Colonic mucosa (tissue), 4 donors: ENCODE measurements at places on chromosomes 16 and 17.

DNA sequence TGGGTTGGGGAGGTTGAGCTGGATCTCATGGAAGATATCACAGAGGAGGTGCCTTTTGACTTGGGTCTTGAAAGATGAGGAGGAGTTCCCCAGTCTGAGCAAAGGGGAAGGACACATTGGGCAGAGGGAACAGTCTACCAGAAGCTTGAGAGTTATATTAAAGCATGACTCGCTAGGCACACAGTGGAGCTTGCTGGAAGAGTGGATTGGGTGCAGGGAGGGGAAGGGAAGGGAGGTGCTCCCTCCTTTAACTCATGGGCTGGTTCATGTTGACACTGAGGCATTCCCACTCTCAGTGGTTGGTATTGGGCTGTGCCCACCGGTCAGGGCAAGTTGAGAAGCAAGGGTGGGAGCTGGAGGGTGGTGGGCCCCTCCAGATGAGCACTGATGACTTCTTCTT lies 5.9 kb downstream of the TMEM98 start:
- no peak for DNase-seq

DNA sequence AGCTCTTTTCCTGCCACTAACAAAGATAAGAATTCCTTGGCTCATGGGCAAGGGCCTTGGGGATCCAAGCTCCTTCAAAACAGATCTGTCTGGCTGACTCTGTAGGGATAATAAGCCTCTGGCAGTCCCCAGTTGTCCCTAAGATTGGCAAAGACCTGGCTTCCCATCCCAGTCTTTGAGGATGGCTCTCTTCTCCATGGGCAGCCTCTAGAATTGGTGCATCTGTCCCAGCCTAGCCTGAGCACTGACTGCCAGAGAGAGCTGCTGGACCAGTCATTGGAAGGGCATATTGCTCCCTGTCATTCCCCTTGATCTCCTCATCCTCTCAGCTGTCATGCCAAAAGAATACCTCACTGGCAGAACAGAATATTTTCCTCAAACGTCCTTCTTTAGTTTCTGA lies 13.2 kb upstream of the CUEDC1 start:
- peak; percentile 11 for DNase-seq

GRCh38 chr17:78658281-78658785 lies 81.1 kb upstream of the DNAH17 start:
- DNase-seq = no peak

DNA sequence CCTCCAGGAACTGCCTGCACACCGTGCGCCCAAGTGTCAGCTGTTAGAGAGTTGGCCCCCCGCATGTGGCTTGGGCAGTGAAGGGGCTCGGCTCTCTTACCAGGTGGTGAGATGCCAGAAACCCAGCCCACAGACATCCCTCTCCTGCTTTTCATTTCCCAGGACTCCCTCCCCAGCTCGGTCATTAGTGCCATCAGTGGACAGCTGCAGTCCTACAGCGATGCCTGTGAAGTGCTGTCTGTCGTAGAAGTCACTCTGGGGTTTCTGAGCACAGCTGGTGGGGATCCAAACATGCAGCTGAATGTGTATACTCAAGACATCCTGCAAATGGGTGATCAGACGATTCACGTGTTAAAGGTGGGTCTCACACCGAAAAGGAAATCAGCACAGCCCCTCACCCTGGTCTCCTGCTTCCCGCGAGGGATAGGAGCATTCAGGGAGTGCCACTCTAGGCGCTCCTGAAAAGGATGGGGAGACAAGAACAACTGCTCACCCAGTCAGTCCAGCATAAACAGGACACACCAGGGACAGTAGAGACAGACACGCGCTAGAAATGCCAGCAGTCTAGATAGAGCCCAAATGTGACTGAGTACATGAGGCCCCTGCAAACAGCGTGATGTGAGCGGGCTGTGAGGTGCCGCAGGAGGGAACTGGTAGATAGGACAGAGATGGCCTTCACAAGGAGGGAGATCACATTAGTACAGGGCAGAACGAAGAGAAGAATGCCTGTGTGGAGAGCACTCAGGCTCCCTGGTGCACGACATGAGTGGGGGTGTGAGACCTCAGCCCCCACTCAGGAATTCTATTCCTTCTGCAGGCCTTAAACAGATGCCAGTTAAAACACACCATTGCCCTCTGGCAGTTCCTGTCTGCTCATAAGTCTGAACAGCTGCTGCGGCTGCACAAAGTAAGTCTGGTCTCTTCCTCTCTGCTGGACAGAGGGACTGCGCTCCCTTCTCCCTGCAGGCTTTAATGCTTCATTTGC lies 25.7 kb upstream of the ENDOV start:
- no peak for DNase-seq

- no peak for DNase-seq
Observed at GRCh38 chr17:81166033-81166492, at the start of gene AATK. Gene AATK, minus strand, starts transcription at chr17:81166221. Its CDS starts 229 bp downstream, at chr17:81165992.
